Fibroblast of skin of back (primary cell): ENCODE measurements at places on chromosomes 3 and 15.
A peak's percentile ranks its signal among the peaks of the same experiment; 100 is the strongest.

DNA sequence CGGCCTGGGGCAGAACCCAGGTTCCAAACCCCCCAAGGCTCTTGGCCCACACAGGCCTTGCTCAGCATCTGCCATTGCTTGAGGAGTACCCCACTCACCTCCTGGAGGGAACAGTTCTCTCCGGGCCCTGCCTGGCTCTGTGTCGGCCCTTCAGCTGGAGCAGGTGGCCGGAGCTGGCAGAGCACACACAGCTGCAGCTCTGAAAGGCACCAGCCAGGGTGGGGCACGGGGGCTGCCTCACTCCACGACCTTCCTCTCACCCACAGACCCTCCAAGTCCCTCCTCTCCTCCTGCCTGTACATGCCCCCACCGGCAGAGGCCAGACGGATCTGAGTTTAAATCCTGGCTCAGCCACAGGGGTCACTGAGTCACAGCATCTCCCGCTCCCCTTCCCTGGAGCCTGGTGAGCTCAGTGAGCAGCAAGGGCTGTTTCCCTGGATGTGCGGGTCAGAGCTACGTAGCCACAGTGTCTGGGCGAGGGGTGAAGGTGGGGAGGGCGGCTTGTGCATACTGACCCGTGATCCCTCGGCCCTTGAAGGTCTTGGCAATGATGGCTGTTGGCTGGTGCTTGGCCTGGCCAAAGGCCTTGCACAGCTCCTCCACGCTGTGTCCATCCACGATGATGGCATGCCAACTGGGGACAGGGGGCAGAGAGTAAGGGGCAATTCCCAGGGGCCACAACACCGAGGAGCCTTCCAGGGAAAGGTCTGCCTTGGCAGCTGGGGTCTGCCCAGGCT, 23.0 kb downstream of the TKT start:
- no peak for DNase-seq

- DNase-seq: peak; percentile 85
Observed at GRCh38 chr3:115341208-115341607, 194.1 kb upstream of the ZBTB20 start.

DNA sequence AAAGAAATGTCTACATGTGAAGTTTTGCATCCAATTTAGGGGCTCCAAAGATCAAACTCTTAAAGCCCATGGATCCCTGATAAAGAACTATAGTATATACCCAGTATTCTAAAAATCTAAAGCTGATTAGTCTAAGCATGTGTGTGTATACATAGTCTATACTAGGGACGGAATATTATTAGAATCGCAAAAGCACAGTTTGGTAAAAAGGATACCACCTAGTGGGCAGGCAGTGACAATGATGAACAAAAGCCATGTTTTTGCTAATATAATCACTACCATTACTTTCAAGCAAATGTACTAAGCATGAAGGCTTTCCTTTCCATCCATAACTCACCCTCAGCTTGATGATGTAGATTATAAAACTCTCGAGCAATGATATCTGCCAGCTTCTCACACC, 16.5 kb downstream of the POLQ start:
- DNase-seq: no peak

DNA sequence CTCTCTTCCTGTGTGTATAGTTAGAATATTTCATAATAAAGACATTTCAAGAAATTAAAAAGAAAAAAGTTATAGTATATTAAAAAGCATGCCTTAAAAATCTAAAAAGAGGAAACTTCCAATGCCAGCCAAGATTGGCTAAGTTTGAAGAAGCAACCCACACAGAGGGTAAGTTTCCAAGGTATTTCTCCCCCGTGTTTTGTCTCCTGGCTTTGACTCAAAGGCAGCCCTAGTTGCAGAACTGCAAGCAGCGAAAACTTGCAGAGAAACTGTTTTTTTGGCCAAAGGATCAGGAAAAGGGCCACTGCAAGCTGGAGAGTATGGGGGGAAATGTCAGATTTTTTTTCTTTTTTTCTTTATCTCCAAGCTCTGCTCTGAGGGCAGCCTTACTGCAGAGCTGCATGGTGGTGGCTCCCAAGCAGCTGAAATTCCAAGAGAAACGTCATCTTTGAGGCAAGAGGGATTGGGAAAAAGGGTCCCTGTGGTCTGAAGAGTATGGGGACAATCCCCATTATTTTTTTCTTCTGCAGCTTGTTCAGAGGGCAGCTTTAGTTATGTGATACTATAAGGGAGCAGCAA, 23.0 kb downstream of the HACL1 start:
- no peak for DNase-seq

GRCh38 chr3:84439476-84439875, 519.3 kb upstream of the CADM2 start:
- no peak for DNase-seq

- no peak for DNase-seq
Observed at GRCh38 chr15:51782357-51782896, 31.0 kb downstream of the TMOD2 start.
